SW480 (cell line): ENCODE measurements at places on chromosomes 6 and 20.
A peak's percentile ranks its signal among the peaks of the same experiment; 100 is the strongest.

GRCh38 chr6:134730013-134730412 is 219.9 kb downstream of the ALDH8A1 start:
- no peak for DNase-seq

DNA sequence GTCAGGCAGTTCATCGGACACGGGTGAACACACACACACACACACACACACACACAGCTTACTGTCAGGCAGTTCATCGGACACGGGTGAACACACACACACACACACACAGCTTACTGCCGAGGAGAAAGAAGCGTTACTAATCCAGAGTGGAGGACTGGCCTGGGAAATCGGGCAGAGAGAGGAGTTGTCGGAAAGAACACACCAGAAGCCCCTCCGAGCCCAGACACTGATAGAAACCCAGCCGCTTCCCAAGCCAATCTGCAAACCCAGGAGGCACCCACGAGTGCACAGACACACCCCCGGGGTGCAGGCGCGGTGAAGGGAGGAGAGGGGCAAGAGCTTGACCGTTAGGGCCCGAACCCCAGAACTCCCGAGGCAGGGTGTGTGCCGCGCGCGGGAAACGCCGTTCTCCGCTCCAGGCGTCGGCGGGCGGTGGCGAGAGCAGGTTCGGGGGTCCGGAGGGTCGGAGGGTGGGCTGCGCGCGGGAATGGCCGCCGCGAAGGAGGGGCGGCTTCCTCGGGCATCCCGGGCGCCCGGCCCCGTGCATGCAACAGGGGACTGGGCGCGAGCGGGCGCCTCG is 636 bp downstream of the ELOVL2 start:
- no peak for DNase-seq

GRCh38 chr20:49887251-49888211 is 27.8 kb downstream of the SPATA2 start:
- DNase-seq, result no peak

GRCh38 chr6:71383901-71384489 is 95.4 kb downstream of the OGFRL1 start:
- no peak for DNase-seq

DNA sequence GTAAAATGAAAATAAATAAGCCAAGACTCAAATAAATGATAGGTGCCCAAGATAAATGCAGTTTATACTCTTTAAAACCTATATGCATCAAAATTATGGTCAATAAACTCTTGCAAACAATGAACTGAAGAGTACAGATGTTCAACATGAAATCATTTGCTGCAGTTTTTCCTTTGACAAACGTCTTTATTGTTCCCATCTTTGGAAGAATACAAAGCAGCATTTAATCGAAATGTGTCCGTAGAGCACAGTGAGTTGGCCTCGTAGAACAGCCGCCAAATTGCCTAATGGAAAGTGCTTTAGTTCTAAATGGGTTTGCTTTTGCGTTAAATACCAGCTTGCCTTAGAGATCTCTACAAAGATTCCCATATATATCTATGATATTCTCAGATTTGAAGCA is 447.4 kb downstream of the PKHD1 start:
- DNase-seq, result no peak

- DNase-seq, result no peak
Measured at GRCh38 chr6:87706187-87706966, 4.3 kb upstream of the AKIRIN2 start.

GRCh38 chr6:24441599-24441904 is 38.8 kb downstream of the MRS2 start:
- no peak for DNase-seq

DNA sequence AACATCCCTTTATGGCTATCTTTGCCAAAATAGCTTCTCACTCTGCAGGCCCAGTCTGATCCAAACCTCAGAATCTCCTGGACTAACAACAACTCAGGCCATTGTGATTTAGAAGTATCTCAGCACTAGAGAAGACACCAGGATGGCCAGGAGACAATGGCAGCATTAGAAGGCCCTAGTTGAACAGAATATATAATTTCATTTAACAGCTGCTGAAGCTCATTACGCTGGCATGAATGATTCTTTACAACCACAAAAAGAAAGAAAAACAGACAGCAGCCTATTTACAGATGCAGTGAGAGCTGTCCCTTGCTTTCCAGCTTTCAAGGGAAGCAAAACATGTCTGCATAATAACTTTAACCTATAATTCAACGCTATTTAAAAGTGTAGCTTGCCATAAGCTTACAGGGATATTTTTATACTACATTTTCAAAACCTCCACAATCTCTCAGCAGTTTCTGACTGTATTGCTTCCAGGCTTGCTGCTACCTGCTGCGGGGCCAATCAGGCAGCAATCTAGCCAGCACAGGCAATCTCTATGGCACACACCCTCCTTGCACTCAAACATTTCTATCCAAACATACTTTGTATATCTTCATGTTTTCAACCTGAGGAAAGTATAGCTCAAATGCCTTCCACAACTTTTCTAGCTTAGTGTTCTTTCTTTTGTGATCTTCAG is 107.3 kb downstream of the OGFRL1 start:
- no peak for DNase-seq

GRCh38 chr20:329851-330232 is 4.5 kb downstream of the SOX12 start:
- no peak for DNase-seq

GRCh38 chr6:786946-787763 is 94.2 kb upstream of the EXOC2 start:
- no peak for DNase-seq

DNA sequence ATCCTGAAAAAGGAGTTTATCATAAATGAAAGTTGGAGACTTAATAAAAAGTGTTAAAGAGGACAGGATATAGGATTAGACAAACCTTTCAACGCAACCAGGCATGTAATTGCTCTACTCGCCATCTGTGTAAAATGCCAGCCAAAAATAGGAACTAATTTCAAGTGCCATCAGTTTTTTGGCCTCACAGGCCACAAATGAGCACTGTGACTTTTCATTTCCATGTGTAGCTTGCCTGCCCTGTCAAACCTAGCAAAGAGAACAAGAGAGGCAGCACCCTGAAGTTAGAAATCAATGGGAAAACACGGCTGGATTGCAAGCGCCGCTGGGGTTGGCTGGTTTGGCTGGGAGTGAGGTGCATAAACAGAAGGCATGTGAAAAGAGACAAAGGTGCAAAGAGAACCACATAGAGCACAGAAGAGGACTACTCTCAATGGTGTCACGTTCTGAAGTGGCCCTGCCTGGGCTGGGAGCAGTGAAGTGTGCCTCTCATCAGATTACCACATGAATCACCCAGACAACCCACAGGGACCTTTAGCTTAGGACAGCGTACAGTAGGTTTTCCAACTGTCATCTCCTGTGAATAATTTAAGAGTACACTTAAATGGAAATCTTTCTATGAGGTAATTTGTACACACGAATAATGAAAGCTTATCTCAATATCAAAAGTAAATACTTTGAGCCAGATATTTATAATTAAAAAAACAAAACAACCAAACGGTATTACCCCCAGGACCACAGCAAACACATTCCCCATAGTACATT is 78.0 kb upstream of the NHSL1 start:
- DNase-seq, result peak; percentile 60

DNA sequence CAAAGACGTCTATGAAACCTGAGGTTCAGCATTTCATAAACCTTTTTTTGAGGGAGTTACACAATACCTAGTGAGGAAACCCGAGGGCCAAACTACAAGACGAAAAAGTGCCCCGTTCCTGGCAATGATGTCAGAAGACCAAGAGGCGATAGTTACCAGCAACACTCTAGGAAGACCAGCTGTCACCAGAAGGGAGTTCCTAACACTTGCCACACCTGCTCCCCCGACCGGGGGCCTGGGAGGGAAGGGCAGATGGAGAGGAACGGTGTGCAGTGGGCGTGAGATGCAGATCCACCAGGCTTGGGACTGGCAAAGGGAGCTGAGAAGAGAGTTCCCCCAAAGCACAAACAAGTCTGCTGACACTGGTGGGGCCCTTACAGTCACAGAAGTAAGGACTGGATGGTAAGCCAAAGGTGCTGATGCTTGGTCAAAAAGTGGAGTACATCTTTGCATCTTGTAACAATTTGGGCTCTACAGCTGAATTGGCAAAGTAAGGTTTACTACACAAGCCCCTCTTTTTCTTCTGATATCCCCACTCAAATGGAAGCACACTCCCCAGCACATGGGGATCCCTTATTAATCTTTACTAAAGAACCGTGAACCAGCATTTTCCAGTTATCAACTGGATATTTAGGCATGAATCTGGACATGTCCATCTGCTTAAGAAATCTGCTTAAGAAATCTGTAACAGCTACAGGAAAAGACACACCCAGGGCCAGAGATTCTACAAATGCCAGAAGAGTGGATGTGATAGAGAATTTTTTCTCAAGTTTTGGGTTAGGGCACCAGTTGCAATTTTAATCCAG is 38.5 kb downstream of the PANK2 start:
- no peak for DNase-seq
